ENCODE measurements at places on chromosomes 1 and 21. TPM values are rescaled to one million over a fixed set of nuclear protein-coding genes. Genes with fewer than 3 reads are reported as not detected.

DNA sequence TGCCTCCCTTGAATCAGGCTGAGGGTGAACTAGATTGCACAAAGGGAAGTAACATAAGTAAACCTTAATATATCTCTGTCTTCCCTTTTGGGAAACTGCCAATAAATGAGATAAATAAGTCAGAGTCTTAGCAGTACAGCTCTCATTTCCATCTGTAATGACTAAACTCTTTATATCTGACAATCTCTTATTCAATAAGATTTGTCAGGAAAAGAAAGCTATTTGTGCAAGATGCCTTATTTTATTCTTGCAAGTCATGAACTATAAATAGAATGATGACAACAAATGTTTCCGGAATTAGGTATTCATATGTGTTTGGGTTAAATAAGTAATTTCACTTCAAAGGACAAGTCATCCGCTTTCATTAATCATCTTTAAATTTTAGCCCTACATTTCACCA lies 229.2 kb downstream of the PTGER3 start:
- no peak for DNase-seq

The RABGGTB gene
- polyA plus RNA-seq: 51.4 TPM

- DNase-seq: no peak
Measured at GRCh38 chr1:167678838-167679237, 42.9 kb upstream of the MPZL1 start.

DNA sequence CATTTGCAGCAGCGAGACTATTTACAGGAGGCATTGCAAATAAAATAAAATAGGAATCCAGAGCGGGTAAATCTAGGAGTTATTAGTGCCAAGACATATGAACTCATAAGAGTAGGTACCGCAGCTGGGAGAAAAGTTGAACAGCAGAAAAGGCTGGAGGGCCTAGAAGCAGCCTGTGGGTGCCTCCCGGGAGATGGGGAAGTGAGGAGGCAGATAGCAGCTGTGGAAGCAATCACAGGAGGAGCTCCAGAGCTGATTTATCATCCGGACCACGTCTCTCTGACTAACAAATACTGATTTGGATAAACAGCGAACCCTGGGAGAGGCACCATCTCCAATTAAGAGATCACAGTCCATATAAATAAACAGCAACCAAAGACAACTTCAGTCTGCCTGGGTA lies 64.6 kb downstream of the BRINP2 start:
- DNase-seq: no peak

The C1orf116 gene
- not detected for polyA plus RNA-seq

The MAP3K7CL gene
- polyA plus RNA-seq: 6.1 TPM

GRCh38 chr1:26734501-26735058 lies 38.8 kb downstream of the ARID1A start:
- DNase-seq: no peak

The AGPAT3 gene
- polyA plus RNA-seq: 36.8 TPM

Data from endothelial cell of umbilical vein (primary cell).